Muscle of leg (tissue), 16 donors: ENCODE measurements at places on chromosomes 1 and 21.

DNA sequence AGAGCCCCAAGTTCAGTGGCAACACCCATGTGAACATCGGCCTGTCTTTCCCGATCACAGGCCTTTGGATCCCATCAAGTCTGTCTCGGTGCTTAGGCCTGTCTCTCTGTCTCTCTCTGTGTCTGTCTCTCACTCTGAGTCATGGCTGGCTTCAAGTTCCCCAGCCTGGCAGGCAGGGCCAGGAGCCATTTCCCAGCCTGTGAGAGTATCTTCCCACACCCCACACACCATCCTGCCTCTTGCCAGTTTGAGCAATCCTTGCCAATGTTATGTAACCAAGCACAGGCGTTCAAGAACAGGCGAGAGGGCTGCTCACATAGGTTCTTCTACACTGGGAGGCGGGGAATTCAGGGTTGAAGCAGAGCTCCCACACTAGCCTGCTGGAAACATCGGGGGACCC is 70.0 kb upstream of the TMEM51 start:
- DNase-seq, result no peak

DNA sequence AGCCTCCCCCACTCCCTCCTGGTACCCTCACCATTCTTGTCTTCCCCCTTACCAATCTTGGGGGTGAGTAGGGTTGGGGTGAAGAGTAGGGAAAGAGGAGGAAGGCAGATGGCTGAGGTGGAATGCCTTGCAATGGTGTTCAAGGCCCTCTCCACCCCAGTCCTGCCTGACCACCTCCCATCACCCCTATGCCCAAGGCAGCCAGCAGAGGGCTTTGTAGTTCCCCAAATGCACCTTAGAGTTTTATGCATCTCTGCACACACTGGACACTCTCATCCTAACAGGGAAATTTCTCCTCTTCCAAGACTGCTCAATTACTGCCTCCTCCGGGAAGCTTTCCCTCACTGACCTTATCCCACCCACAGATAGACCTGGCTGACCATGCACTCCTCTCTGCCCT is 15.4 kb downstream of the KIF17 start:
- DNase-seq, result no peak

DNA sequence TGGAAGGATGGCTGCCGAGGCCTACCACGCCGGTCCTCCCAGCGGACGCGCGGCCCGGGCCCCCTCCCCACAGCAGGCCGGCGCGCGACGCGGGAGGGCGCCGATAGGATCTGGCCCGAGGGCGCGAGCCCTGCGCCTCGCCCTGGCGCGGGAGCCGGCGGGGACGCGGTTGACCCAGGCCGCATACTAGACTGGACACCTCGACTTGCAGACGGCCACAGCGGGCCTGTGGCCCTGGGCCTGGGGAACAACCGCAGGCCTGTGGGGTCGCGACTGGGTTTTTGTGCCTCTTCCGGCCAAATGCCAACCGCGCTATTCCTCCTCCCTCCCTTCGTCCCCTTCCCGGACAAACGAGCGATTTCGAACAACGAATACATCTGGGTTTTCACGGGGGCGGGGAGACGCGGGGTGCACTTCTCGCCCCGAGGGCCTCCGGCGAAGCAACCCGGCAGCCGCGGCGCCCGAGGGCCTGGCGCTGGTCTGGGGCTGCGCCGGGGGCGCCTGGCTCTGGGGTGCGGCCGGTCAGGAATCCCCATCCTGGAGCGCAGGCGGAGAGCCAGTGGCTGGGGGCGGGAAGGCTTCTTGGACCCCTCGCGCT is 2.4 kb downstream of the NHLH2 start:
- DNase-seq, result no peak

DNA sequence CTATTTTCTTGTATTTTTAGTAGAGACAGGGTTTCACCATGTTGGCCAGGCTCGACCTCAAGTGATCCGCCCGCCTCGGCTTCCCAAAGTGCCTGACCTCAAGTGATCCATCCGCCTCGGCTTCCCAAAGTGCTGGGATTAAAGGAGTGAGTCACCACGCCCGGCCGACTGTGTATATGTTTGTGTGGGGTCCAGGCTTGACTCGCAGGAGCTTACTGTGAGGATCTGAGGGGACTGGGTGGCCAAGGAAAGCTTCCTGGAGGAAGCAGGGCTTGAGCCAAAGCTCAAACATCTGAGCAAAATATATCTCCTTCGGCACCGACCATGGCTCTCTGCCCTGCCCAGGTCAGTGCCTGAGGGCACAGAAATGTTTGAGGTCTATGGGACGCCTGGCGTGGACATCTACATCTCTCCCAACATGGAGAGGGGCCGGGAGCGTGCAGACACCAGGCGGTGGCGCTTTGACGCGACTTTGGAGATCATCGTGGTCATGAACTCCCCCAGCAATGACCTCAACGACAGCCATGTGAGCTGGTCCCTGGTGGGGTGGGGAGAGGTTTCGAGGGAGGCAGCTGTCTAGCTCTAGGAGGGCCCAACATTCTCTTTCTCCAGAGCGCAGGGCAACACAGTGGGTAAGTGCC is 10.5 kb downstream of the PADI3 start:
- no peak for DNase-seq
